ENCODE measurements at places on chromosomes 2 and 18.
A peak's percentile ranks its signal among the peaks of the same experiment; 100 is the strongest.

GRCh38 chr2:61662990-61663389, 124.8 kb upstream of the XPO1 start:
- no peak for DNase-seq

DNA sequence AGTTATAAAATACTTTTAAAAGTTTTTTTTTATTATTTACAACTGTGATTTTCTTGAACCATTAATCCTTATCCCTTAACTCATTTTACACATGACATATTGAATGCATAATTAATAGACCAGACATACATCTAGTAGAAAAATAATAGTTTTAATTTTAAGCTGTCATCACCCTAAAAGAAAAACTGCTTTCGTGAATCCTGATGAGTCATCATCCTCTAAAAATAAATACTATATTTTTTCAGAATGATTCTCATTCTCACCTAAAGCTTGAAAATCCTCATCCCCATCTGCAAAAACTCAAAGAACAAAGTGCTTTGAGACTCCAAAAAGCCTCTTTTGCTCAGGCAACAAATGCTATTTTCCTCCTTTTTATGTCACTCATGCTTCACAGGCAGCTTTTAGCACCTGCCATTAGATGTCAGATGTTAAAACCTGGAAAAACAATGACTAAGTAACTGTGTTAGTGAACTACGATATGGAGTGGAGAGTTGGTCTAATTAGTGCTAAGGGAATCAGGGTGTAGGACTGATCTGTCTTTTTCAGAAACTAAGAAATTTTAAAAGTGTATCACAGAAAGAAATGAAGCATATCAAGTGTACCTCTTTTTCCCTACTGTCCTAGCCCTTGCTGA, 297.6 kb downstream of the TMX3 start:
- DNase-seq = peak; percentile 51

GRCh38 chr2:241730671-241731293, 3.6 kb upstream of the D2HGDH start:
- no peak for DNase-seq

DNA sequence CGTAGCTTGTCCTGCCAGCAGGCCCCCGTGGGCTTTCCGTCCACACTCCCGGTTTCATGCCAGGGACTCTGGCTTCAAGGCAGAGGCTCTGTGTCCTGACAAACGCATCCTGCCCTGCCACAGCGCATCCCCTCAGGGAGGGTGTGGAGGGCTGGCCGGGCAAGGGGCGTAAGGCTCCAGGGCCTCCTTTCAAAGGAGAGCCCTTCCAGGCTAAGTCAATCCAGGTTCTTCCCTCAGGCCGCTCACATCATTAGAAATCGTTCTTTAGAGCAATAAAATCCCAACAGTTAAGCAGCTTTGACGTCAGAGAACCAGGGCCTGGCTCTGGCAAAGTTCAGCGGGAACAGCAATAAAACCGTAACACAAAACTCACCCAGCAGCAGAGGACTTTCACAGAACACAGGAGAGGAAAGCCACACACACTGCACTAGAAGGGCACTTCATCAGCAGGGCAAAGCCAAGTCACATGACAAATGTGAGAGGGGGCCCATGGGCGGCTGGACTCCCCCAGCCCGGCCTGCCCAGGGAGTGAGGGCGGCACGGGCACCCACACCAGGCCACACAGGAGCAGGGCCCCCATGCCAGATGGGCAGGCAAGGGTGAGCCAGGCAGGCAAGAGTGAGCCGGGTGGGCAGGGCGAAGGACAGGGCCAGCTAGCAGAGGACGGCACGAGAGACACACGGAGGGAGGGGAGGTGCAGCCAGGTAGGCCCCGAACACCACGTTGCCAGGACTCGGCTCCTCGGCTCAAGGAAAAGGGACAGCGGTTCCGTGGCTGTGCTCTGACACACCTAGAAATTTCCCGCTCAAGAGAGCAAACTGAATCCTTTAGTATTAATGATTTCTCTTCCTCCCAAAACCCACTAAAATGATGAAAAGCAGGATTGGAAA, 52.0 kb downstream of the HDAC4 start:
- DNase-seq = no peak

- DNase-seq = no peak
These were observed 101.8 kb downstream of the ALK start for GRCh38 chr2:29819570-29819969.

GRCh38 chr2:65501074-65501473, 68.7 kb upstream of the SPRED2 start:
- DNase-seq = no peak

DNA sequence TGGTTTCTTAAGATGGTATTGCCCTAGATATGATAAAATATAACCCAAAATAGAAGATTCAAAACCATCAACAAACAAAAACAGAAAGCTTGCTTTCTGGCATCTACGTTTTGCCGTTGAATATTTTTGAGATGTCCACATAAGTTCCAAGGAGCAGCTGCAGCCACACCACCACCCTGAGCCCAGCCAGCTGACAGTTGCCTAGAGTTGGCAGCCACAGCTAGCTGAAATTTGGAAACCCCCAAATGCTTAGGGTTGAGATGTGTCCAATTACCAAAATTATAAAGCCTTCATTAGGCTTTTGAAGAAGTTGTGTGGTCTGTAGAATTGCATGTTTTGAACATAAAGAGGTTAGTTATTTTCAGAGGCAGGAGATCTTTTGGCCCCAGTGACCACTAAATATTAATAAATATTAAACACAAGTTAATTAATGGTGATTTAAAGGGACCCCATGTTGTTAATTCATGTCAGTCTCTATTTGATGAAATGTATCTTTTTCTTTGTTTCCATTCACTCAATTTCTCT, 118.1 kb upstream of the DTNA start:
- no peak for DNase-seq

- peak; percentile 64 for DNase-seq
These were observed 62.1 kb upstream of the XDH start for GRCh38 chr2:31476511-31477180.

DNA sequence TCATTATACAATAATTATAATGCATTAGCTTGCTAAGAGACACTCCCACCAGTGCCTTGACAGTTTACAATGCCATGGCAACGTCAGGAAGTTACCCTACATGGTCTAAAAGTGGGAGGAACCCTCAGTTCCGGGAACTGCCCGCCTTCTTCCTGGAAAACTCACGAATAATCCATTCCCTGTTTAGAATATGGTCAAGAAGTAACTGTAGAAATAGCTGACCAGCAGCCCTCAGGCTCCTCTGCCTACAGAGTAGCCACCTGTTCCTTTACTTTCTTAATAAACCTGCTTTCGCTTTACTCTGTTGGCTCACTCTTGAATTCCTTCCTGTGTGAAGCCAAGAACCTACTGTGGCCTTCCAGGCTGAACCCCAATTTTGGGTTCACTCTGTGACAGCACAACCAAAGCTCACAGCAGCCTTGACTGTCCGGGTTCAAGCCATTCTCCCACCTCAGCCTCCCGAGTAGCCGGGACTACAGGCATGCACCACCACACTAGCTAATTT, 20.0 kb upstream of the PTPN2 start:
- DNase-seq = no peak

DNA sequence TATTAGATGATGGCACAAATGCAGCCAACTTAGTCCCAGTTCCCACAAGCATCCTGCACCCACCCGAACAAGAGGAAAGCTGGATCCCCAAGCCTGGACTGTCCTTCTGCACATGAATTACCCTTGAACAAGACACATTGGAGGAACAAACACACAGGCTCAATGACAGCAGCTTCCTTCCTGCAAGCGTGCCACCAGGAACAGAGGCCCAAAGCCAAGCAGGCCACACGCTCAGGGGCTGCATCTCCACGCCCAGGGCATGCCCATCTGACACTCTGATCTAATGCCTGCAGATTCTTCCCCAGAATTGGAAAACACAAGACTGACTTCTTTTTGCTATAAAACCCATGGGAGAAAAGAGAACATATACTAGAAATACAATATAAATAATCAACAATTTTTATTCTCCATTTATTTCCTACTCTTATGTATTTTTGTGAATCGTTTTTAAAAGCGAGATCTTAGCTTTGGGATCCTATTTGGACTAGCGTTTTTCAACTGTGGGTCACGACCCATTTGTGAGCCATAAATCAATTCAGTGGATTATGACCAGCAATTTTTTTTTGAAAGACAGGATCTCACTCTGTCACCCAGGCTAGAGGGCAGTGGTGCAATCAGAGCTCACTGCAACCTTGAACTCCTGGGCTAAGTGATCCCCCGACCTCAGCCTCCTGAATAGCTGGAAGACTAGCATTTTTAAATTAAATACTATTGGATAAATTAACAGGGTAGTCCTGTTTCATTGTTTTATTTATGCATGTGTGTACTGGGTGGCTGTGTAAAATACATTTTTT, 34.4 kb downstream of the PSTPIP2 start:
- no peak for DNase-seq

DNA sequence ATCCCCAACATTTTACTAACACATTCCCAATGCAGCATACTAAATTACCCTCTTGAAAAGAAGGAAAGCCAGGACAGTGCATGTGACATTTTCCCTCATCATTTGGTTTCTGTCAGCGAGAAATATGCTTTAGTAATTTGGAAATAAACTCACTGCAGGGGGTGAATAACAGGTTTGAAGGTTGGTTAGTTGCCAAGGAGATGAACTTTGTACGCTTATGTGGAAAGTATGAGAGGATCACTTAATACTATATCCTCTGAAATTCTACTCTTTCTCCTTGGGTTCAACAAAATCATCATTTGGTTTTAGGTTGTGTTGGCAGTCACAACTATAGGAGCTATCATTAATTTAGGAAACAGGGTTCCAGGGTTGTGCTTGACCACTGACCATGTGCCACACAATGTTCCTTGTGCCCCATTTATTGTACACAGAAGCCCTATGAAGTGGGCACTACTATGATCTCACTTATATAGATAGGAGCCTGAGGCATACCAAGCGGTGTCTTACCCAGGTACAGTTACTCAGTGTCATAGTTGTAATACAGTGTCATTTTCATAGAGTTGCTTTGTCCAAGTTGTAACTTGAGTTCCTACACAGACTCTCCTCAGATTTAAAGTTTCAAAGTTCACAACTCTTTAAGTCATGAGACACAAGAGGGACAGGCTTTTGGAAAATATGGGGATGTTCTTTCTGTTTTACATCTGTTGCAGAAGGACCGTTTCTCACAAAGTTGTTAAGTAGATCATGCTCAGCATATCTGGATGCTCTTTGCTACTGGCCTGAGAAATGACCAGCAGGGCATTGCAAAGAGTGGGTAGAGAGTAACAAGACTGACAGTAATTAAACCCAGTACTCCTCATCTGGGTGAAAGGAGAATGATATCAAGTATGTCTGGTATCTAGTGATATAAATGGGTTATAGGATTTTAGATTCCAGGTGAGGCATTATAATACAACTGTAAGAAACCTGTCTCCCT, 91.8 kb downstream of the MAP4K4 start:
- DNase-seq = no peak

- no peak for DNase-seq
These were observed 1948.4 kb upstream of the PIK3C3 start for GRCh38 chr18:40006634-40007033.
